Posterior cingulate gyrus (tissue), 11 donors: ENCODE measurements at places on chromosomes 12 and 14.
A peak's percentile ranks its signal among the peaks of the same experiment; 100 is the strongest.

GRCh38 chr12:67991158-67991557 lies 1.9 kb downstream of the IFNG-AS1 start:
- no peak for DNase-seq

- no peak for DNase-seq
Measured at GRCh38 chr12:109744986-109745942, 31.6 kb downstream of the FAM222A start.

- DNase-seq: no peak
Measured at GRCh38 chr12:87828382-87828973, 200.7 kb downstream of the C12orf50 start.

GRCh38 chr14:70094631-70095030 lies 94.1 kb downstream of the SLC8A3 start:
- no peak for DNase-seq

DNA sequence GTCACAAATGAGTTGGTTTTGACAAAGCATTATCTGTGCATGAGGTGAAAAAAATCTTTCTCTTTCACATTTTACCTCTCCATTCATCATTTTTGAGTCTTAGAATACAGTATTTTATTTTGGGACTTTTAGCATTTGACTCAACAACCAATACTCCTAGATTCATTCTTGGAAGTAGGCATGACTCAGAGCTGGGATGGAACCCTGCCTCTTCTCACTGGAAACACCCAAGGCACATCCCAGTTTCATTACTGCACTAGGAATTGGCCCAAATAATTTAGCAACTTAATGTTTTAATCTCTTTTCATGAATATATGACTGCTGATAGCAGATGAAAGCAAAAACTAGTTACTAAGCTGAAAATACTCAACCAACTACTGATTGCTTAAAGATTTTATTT lies 3.3 kb upstream of the PDZRN4 start:
- no peak for DNase-seq

DNA sequence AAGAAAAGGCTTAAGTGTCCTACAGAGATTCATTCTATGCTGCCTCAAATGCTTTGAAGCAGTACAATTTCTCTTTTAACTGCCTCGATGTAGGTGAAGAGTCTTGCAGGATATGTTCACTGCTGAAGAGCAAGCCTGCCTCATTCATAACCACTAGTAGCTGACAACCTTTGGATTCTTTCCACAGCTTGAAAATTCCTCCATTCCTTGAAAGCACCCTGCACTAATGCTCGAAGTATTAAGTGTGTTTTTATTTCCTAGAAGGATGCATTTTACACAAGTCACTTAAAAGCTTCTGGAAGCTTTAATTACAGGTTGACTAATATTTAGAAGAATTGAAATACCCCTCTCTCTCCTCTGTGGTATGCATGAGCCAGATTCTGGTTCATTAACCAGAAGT lies 429.4 kb downstream of the DIO2 start:
- no peak for DNase-seq

DNA sequence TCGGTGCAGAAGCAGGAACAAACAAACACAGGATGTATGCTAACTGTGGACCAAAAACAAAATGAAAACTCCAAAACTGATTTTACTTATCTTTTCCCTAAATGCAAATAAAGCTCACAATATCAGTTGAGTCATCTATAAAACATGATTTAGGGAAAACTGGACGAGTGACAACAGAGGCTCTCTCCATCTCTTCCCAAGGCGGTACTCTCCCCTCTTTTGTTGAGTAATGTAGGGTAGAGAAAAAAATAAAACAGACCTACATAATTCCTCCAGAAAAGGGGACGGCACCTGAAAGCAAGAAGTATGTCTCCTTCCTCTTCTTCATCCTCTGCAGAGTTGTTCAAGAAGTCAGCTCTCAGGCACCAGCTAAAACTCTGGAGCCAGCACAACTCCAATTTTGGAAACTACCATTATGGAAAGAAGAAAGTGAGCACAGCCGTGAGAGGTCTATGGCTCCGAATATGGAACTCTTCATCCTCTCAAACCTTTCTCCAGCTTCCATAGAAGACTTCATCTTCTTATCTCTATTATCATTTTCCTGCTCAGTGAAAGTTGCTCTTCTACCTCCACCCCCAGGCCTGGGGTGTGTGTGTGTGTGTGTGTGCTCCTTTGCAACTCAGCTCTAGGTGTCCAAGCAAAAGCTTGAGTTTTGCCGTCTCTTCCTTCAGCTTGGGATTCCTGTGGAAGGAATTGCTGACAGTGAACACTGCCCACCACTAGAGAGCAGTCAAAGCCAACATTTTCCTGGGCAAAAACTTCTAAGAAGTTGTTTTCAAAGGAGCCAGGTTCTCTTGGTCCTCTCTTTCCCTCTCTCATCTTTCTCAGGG lies 155.4 kb downstream of the DIO2 start:
- peak; percentile 47 for DNase-seq

GRCh38 chr12:18998343-18999261 lies 130.9 kb upstream of the PLEKHA5 start:
- DNase-seq: no peak

- no peak for DNase-seq
Measured at GRCh38 chr14:23145794-23146350, 26.8 kb upstream of the CEBPE start.

DNA sequence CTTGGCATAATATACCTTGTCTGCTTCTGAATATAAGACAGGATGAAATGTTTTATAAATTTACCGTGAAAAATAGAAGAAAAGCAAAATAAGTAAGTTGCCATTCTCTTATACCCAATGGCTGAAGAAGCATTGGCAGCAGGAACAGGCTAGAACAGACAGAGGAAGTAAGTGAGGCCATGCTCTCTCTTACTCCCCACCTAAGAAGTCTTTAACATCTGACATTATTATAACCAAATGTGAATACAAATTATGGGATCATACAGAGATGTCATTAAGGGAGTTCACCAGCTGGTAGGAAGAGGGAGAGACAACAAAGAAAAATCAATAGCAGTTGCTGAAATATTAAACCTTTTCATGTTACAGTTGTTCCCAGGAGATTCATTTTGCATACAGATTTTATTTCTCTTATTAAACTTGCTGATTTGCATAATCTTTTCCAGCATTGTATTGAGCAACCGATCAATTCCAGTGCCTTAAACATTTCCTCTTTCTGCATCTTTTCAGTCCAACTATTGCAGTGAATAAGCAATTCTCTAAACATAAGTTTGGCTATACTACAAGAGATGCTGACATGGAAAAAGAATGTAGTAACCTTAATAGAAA lies 270.6 kb downstream of the SLC6A15 start:
- no peak for DNase-seq

DNA sequence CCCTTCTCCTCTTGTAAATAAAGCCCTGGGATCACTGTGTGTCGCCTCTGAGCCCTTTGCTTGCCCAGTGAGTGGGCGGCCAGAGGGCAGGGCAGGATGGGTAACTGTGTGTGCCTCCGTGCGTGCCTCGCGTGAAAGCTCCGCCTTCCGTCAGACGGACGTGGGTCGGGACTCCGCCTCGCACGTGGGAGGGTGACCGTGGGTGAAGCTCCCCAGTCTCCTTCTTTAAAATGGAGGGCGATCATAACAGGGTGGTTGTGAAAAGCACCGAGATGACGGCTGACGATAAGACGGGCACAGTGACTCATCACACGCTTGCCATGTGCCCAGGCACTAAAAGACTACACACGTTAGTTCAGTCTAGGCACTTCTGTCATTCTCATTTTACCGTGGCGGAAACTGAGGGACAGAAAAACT lies 9.2 kb downstream of the PHB2 start:
- DNase-seq: no peak

DNA sequence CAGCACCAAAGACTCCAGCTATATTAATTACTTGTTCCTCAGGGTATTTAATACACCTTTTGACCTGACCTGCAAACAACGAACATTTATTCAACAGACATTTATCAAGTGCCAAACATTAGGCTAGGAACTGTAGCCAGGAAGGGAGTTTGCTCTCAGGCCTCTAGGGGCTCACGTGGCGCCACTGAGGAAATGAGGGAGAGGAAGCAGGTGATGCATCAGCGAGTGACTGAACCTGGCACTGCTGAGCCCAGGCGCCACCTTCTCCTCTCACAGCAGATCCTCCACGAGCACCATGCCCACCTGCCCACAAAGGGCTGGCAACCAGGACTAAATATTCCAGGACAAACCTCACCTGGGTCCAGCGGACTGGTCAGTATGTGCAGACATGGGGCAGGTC lies 50.2 kb downstream of the SETD3 start:
- no peak for DNase-seq

- no peak for DNase-seq
Measured at GRCh38 chr12:96416033-96416799, 16.0 kb upstream of the CDK17 start.

- DNase-seq: no peak
Measured at GRCh38 chr12:49588281-49588680, 17.2 kb downstream of the FAM186B start.

DNA sequence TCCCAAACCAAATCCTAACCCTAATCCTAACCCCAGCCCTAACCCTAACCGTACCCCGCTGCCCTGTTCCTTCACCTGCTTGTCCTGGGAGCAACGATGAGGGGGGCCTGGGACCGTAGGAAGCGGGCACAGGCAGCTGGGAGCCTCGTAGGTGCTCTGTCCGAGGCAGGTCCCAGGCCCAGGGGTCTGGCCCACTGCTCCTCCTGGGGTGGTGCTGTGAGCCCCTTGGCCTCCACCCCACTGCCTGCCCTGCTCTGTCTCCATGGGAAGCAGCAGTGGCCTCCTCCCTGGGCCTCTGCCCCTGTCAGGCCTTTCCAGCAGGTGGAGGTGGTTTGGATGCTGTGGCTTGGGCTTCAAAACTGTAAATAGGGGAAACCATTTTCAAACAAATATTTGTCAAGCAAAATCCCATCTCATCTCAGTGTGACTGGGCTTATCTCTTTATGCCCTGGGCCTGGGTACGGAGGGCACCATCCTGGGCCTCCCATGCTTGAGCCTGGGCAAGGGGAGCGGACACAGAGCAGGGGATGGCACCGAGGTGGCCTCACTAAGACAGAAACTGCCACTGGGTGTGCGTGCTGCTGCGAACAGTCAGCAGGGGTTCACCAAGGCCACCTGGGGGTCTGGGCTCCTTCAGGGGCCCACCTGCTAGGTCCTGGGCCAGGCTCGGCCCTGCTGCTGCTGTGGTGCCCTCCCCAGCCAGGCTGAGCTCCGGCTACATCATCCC lies 3.7 kb upstream of the BEGAIN start:
- DNase-seq: no peak

- DNase-seq: no peak
Measured at GRCh38 chr14:45743884-45744283, 490.9 kb upstream of the MIS18BP1 start.

DNA sequence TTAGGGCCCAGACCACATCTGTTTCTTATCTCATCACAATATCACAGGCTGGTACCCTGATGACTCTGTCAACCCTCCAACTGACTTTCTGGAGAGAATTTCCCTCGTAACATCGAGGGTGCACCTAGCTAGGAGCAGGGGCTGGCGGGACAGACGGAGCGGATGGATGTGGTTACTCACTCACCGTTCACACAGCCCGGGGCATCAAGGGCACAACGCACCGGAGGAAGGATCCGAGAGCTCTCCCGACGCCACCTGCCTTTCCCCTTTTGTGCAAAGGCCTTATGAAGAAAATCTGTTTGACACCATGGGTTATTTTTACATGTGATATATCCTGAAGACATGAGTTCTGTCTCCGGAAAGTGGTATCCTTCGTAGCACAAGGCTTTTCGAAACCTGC lies 31.4 kb downstream of the SLC15A4 start:
- DNase-seq: no peak

DNA sequence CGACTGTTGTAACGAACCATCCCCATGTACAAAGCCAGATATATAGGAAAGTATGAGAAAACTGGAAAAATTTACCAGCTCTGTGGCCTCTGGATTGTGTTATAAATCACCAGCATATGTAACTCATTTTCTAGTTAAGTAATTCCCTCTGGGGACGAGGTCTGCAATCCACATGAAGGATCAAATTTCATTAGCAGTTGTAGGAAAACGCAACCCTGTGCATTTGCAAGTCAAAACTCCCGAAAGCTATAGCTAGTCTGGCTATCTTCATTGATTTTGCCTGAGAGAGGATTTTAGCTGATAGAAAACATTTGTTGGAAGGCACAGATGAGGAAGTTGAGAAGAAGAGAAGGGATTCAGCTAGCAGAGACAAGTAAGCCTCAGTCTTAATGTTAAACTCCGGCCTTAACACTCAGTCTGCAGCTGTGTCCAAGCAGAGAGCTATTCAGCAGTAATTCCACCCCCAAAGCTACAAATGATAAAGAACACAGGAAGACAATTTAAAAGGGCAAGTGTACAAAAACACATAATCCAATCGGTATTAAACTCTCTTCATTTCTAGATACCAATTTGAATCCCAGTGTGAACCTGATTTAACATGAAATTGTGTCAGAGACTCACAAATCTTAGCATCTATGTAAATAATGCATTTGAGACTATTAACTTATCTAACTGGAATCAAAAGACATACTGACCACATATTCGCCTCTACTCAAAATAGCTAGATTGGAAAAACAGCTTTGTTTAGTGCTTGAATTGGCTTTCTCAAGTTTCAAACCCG lies 54.2 kb upstream of the CERS5 start:
- DNase-seq: no peak

GRCh38 chr14:28751467-28752058 lies 15.0 kb upstream of the FOXG1 start:
- DNase-seq: peak; percentile 58

GRCh38 chr14:70782361-70782760 lies 27.0 kb downstream of the MAP3K9 start:
- no peak for DNase-seq

DNA sequence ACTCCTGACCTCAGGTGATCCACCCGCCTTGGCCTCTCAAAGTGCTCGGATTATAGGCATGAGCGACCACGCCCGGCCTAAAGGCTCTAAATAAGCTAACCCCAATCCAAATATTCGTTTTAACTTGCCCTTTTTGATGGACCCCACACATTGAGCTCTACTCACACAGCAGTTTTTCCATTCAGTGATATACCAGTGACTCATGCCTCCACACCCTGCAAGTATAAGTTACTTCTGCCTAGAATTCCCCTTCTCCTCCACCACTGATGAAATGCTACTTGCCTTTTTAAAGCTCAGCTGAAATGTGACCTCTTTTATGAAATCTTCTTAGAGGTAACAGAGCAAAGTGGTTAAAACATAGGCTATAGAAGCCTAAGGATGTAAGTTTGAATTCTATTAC lies 68.8 kb downstream of the EXOC5 start:
- DNase-seq: no peak

- no peak for DNase-seq
Measured at GRCh38 chr14:90897022-90897421, 80.8 kb upstream of the TTC7B start.

DNA sequence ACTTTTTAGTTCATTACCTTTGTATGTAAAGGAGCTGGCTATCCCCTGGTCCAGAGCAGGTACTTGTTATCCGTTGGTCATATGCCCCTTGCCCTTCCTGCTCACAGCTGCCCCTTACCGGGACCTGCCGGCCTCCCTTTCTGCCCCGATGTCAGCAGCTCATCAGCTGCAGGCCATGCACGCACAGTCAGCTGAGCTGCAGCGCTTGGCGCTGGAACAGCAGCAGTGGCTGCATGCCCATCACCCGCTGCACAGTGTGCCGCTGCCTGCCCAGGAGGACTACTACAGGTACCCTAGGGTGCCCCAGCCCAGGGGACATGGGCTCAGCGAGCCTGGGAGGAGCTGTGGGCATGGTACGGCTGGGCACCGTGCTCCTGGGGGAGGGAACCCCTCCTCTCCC lies 2.3 kb upstream of the RNU7-1 start:
- no peak for DNase-seq
